ENCODE measurements at places on chromosomes 5 and 9.

- DNase-seq = no peak
These were observed 54.3 kb downstream of the SLF1 start for GRCh38 chr5:94672746-94673145.

GRCh38 chr5:146582051-146582596 is 66.1 kb upstream of the GPR151 start:
- no peak for DNase-seq

- no peak for DNase-seq
These were observed 2.6 kb upstream of the DAPK1 start for GRCh38 chr9:87494970-87495471.

DNA sequence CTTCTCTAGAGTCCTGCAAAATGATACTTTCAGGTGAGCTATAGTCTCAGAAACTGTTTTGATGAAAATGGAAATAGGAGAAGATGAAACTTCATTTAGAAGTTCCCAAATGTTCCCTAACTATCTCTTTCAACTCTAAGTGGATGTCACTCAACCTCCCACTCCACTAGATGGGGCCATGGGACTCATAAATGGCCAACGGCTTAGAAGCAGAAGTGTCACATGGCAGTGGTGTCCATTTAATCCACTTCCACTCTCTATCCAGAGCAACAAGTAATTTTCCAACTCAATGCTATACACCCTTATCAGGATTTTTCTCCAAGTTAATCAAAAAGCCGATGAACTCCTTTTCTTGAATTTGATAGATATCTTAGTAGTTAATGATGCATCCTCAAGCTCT is 295.7 kb downstream of the EDIL3 start:
- DNase-seq = no peak

GRCh38 chr9:76218886-76219445 is 175.3 kb downstream of the RFK start:
- no peak for DNase-seq

- DNase-seq = no peak
These were observed 106.2 kb downstream of the CEMIP2 start for GRCh38 chr9:71662082-71662481.

DNA sequence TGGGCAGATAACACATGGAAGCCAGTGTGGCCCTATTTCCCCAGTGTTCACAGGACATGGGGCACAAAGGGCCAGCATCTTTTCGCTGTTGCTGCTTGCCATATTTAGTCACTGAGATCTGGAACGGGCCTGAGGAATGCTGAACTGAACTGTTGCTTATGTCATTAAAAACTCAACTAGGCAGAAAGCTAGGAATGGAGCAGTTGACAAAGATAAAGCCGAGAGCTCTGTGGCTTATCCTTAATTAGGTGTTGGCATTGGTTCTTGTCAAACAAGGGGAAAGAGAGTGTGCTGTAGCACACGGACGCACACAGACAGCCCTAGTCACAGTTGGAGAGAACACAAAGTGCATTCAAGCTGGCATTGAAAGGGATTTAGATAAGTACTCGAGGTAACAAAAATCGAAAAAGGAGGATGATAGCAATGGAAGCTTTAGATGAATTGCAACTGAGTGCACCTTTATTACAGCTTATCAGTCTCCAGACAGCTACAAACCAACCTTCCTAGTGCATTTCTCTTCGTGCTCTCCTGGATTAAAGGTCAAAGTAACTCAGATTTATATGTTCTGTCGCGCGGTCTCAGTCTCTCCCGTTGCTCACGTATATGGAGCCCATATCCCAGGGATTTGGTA is 450.2 kb upstream of the ZNF608 start:
- no peak for DNase-seq

GRCh38 chr9:113673726-113674125 is 202.4 kb upstream of the ZNF618 start:
- DNase-seq = no peak

- DNase-seq = no peak
These were observed 1.3 kb downstream of the PPP2R2B start for GRCh38 chr5:146877178-146877681.

- DNase-seq = no peak
These were observed 1468.7 kb downstream of the EFNA5 start for GRCh38 chr5:106202035-106202434.

DNA sequence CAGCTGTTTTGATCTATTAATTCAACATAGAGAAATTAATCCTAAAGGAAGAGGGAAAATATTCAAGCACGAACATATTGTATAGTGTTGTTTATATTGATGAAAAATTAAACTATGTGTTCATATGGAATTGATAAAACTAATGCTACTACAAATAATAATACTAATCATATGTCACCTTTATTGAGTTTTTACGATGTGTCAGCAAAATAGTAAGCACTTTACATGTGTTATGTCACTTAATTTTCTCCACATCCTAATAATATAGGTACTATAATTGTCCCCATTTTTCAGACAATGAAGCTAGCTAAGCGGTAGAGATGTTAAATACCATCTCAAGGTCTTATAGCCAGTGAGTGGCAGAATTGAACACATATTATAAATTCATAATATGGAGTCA is 2008.5 kb upstream of the WWC1 start:
- DNase-seq = no peak

GRCh38 chr5:55241746-55242145 is 8.3 kb upstream of the CCNO start:
- no peak for DNase-seq

DNA sequence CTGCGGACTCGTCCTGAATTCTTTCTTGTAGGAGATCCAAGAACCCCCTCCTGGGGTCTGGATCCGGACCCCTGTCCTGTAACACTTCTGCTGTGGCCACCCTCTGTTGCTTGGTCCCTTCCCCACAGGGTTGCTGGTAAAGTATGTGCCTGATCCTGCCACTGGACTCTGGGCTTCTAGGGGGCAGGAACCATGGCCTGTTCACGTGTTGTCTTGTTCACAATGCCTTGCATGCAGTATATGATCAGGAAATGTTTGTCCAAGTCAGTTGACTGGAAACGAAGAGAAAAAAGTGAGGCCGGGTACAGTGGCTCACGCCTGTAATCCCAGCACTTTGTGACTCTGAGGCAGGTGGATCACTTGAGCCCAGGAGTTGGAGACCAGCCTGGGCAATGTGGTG is 139.3 kb upstream of the ALDH1B1 start:
- DNase-seq = no peak

DNA sequence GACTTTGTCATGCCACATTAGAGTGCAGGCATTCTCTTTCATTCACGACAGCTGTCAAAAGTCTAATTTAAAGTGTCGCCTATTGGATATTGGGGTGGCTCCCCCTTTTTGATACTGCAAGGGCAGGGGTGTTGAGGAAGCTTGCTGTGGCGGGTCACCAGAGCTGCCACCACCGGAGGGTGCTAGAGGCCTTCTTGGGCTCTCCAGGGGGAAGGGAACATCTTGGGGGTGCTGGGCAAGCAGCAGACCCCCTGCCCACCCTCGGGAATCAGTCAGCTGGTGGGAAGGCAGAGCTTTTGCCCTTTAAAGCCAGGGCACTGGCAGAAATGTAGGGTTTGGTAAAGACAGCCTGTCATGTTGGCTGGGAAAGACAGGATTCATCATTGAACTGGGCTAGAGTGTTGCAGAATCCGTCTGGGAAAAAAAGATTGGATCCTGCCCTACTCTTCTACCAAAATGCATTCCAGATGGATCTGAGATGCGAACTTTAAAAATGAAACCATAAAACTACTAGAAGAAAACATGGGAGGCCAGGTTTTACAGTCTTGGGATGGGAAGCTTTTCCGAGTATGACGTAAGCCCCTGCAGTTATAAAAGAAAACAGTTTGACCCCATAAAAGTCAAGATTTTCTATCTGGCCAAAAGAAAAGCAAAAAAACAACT is 22.3 kb downstream of the COL5A1 start:
- DNase-seq = no peak

GRCh38 chr9:127903557-127904475 is 4.4 kb upstream of the ST6GALNAC6 start:
- DNase-seq = peak; percentile 55

DNA sequence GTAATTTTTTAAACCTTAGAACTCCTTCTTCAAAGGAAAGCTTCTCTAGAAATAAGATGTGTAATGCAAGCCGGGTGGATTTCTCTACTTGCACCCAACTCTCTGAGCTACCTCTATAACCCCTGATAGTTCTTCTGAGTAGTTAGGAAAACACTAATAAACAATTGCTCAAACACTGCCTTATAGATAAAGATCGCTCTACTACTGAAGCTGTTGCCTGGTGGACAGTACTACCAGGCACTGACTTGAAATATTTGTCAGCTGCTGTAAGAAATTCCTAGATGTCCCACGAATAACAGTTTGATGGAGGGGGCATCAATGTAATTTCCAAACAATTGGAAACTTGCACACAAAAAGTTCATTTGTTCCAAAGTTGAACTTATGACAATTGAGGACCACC is 42.0 kb downstream of the NR3C1 start:
- no peak for DNase-seq

DNA sequence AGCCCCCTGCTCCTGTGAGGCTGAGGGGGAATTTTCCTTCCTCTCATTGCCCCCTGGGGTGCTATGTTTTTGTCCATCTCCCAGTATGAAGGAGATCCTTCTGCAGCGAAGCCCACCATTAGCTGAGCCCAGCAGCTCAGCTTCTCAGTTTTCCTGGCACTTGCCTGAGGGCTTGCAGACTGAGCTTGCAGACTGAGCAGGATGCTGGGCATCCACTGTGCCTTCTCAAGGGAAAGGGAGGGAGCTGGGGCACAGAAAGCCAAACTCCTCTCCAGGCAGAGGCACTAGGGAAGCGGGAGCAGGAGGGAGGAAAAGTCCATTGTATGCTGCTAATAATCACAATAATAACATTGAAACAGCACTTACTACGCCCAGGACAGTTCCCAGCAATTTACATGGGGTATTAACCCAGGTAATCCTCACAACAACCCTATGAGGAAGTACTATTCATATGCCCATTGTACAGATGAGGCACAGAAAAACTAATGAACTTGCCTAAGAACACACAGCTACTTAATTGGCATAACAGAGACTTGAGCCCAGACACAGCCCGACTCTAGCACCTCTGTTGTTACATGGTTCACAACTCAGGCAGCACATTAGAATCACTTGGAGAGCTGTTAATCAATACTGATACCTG is 86.9 kb upstream of the SSBP2 start:
- no peak for DNase-seq

DNA sequence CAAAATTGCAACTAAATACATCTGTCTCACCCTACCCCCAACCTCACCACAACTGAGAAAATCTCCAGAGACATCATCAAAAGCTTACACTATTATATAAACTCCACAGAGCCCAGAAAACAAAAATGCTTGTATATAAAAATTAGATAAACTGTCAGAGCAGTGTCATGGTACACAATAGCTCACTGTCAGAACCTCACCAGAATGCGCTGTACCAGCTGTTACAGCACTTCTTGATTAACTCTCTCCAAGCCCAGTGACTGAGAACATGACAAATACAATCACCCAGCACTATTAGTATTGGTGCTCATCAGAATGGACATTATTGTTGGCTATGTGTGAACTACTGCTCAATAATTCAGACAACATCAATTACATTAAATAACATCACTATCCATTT is 65.7 kb downstream of the ZDHHC21 start:
- DNase-seq = no peak

- no peak for DNase-seq
These were observed 25.7 kb upstream of the INSYN2B start for GRCh38 chr5:170006021-170006420.

- no peak for DNase-seq
These were observed 84.1 kb downstream of the AMBP start for GRCh38 chr9:113993838-113994540.

GRCh38 chr9:87707805-87708506 is 18.0 kb upstream of the CTSL start:
- DNase-seq = no peak

- no peak for DNase-seq
These were observed 44.8 kb upstream of the CNTLN start for GRCh38 chr9:17090041-17090440.

DNA sequence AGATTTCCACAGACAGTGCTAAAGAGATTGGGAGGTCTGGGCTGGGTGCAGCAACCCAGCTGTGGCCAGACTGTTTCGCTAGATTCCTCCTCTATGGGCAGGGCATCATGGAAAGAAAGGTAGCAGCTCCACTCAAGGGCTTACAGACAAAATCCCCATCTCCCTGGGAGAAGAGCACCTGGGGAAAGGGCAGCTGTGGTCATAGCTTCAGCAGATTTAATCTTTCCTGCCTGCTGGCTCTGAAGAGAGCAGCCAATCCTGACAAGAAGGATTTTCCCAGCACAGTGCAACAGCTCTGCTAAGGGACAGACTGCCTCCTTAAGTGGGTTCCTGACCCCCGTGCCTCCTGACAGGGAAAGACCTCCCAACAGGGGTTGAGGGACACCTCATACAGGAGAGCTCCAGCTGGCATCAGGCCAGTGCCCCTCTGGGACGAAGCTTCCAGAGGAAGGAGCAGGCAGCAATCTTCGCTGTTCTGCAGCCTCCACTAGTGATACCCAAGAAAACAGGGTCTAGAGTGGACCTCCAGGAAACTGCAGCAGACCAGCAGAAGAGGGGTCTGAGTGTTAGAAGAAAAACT is 1379.3 kb upstream of the ACO1 start:
- no peak for DNase-seq

GRCh38 chr9:93301291-93301811 is 117.4 kb downstream of the WNK2 start:
- no peak for DNase-seq

GRCh38 chr9:112921549-112921948 is 30.9 kb upstream of the SLC46A2 start:
- no peak for DNase-seq

- no peak for DNase-seq
These were observed 11.6 kb downstream of the BRD9 start for GRCh38 chr5:880816-881550.

- no peak for DNase-seq
These were observed 55.1 kb downstream of the TLE1 start for GRCh38 chr9:81633952-81634854.

- no peak for DNase-seq
These were observed 124.8 kb downstream of the HSD17B3 start for GRCh38 chr9:96177005-96177718.

GRCh38 chr5:133108481-133108921 is 56.7 kb downstream of the HSPA4 start:
- no peak for DNase-seq

GRCh38 chr5:77239126-77239741 is 28.8 kb downstream of the PDE8B start:
- no peak for DNase-seq

DNA sequence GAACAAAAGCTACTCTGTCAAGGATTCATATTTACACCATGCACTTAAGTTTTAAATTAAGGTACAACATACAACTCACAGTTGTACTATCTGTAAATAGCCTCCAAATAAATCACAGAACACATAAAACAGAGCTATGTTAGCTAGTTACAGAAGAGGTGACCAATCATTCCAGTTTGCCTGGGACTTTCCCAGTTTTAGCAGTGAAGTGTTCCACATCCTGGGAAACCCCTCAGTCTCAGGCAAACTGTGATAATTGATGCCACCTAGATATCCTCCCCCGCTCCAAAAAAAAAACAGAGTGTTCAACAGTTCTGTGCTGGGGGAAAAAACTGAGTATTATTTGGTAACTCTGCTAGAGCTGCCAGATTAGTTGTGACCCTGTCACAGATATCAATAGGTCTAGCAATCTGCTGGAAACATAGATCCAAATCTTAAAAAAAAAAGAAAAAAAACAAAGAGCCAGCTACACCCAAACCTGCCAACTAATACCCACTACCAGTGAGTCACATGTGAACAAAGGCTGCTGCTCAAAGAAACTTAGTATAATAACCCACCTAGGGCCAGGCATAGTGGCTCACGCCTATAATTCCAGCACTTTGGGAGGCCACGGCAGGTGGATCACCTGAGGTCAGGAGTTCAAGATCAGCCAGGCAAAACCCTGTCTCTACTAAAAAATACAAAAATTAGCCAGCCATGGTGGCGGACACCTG is 5.7 kb downstream of the TBCA start:
- DNase-seq = no peak

- DNase-seq = no peak
These were observed 34.7 kb downstream of the DIRAS2 start for GRCh38 chr9:90607701-90608516.

All from stimulated activated CD8-positive, alpha-beta memory T cell treated with anti-CD3 and anti-CD28 coated beads, Interleukin-7, amount 100 ng/mL, for 1 hour (primary cell).